ENCODE measurements at places on chromosomes 3 and 15. TPM values are rescaled to one million over a fixed set of nuclear protein-coding genes. Genes with fewer than 3 reads are reported as not detected.

The SMCO1 gene
- total RNA-seq, result not detected

The RASGRP1 gene
- 69.7 TPM for total RNA-seq

The KY gene
- total RNA-seq, result not detected

The TPRG1 gene
- 2.9 TPM for total RNA-seq

The CCDC12 gene
- 59.5 TPM for total RNA-seq

The IL17RD gene
- not detected for total RNA-seq
